Esophagus squamous epithelium (tissue), 5 donors: ENCODE measurements at places on chromosomes 12 and 14.

DNA sequence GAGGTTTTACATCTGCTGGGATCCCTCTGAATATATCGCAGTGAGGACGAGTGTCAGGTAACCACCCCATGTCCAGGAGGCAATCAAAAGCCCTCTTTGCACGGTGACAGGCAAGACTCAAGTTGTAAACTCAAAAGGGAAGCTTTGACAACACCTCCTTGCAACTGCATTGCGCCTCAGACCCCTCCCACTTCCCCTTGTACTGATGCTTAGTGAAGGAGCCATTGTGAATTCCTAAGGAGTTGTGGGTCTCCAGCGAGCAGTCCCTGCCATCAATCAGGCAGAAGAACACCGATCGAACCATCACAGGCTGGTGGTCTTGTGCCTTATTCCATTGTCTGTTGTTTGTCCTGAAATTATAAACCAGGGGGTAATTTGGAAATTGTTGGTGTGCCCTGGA is 112.6 kb downstream of the CCDC60 start:
- DNase-seq = no peak

DNA sequence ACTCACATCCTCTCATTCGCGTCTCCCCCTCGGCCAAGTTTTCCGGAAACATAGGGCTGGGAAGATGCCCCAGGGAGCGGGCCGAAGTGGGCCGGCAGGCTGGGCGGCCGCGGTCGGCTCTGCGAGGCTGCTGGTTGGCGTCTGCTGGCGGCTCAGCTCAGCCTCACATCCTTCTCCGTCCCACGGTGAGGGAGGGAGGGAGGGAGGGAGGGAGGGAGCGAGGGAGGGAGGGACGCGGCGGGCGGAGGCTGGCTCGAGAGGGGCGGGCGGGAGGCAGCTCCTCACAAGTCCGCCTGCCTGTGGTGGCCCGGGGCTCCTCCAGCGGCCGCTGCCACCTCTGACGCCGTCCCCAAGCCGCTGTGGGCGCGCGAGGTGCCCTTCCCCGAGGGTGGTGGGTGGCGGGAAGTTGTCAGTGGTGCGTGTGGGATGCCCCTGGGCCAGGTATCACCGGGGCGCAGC is 93.8 kb downstream of the RFLNA start:
- no peak for DNase-seq

GRCh38 chr12:123788541-123788940 is 26.4 kb downstream of the DNAH10 start:
- DNase-seq = no peak

DNA sequence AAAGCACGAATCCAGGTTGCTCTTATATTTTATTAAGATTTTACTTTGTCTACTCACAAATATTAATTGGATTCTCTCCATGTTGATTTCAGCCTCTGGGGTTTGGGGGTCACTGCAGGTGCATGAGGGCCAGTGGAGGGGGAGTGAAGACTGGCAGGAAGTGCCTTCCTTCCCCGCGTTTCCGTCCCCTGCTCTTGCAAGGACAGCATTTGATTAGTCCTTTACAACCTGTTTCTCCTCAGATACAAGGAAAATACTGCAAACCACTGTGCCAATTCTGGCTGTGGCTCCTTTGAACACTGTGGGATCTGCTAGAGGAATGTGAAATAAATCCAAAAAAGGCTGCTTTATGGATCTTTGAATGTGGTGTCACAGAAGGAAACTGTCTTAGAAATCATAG is 291.8 kb downstream of the ETNK1 start:
- no peak for DNase-seq

- no peak for DNase-seq
These were observed 116.5 kb downstream of the GPHN start for GRCh38 chr14:66624336-66624937.

GRCh38 chr14:24347134-24347533 is 7.3 kb upstream of the RIPK3 start:
- no peak for DNase-seq
